ENCODE measurements at places on chromosomes 6 and 20.

- DNase-seq: no peak
Measured at GRCh38 chr6:1574890-1575209, 34.9 kb upstream of the FOXC1 start.

- DNase-seq: no peak
Measured at GRCh38 chr6:147467428-147467827, 41.1 kb upstream of the SAMD5 start.

- no peak for DNase-seq
Measured at GRCh38 chr6:43736844-43737243, 33.2 kb upstream of the VEGFA start.

GRCh38 chr6:167485186-167485978, 160.5 kb downstream of the TTLL2 start:
- DNase-seq: no peak

DNA sequence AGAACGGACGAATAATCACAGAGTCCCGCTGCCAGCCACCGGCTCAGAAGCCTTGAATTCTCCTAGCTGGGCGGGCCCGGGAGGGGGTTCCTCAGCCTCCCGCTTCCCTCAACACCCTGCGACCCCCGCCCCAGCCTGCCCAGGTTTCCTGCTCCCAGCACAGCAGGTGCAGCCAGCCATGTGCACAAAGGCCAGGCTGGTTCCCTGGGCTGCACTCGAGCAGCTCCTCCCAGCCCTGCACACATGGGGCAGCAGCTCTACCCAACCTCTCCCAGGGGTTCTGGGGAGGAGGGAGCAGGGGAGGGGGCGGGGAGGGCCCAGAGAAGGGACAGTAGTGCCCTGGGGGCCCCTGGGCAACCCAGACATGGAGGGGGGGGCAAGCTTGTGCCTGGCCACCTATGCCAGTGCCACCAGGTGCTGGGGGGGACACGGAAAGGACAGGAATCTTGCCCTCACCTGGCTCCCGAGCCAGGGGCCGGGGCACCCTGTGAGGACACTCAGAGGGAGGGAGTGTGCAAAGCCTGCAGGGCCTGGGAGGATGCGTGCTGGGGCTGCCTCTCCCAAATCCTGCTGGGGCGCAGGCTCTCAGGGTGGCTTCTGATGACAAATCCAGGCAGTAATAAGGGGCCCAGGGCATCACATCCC, 1.2 kb upstream of the NTSR1 start:
- DNase-seq: no peak

GRCh38 chr6:115360602-115361325, 699.9 kb downstream of the FRK start:
- no peak for DNase-seq
